ENCODE measurements at places on chromosomes 12 and 14.

- no peak for DNase-seq
Measured at GRCh38 chr12:103697971-103698751, 111.1 kb downstream of the STAB2 start.

DNA sequence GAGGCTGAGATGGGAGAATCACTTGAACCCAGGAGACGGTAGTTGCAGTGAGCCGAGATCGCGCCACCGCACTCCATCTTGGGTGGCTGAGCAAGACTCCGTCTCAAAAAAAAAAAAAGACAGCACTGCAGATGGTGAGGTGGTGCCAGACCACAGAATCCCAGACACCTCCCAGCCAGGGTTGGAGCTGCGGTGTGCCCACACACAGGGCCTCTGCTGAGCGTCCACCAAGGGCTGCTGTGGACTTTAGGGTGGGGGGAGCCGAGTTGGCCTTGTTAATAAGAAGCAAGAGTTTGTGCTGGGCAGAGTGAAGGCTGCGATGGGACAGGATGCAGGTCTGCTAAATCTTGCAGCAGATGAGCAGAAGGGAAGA lies 14.2 kb downstream of the KMT5A start:
- DNase-seq = no peak

DNA sequence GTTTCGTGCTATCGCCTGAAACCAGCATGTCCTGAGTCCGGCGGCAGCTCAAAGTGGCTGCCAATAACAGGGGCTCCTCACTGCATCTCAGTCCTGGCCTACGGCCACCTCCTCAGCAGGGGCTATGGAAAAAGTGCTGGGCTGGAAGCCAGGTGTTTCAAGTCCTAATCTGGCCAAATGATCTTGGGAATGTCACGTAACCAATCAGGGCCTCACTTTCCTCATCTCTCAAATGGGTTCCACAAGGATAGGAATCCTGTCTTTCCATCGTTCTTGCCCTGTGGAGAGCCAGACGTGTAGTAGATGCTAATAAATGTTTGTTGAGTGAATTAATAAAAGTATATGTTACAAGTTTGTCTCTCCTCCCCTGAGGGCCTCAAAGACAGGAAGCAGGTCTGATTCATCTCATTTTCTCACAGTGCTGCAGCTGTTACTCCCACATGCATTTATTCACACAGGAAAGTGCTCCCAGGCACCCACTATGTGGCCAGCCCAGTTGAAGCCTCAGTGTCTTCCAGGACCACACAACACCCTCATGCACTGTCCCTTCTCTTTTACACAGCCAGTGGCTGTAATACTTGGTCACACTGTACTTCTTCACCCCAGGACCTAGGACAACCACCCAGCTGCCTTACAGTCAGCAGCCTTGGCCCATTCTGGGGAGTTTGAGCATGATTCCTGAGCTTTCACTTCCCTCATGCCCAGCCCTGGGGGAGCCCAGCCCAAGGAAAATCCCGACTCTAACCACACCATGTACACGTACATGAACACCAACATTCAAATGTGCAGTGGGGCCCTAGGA lies 5.0 kb downstream of the CMKLR1 start:
- DNase-seq = no peak

DNA sequence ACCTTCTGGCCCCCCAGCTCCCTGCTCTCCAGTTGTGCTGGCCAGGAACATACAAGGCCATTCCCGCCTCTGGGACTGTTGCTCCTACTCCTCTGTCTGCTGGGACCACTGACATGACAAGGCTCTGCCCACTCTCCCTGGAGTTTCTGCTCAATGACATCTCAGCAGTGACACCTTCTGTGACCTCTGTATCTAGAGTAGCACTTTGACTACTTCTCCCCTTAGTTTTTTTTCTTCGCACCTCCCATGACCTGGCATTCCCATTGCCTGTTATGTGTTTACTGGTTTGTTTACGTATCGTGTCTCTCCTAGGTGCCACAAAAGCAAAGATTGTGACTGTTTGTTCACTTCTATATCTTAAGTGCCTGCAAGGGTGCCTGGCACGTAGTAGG lies 40.1 kb upstream of the TMEM263 start:
- no peak for DNase-seq

DNA sequence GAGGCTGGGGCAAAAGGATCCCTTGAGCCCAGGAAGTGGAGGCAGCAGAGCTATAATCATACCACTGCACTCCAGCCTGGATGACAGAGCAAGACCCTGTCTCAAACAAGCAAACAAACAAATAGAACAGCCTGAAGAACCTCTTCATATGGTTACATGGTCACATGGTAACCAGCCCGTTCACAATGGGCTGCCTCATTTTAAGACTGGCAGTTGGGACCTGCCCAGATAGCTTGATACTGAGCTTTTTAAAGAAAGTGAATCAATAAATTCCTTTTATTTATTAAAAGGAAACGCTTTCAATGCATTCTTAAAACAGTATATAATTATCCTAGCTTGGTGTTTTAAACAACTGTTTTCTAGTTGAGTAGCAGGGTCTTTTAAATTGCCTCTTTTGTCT lies 10.5 kb downstream of the MLXIP start:
- no peak for DNase-seq

GRCh38 chr12:6264402-6265037 lies 46.0 kb upstream of the PLEKHG6 start:
- no peak for DNase-seq

DNA sequence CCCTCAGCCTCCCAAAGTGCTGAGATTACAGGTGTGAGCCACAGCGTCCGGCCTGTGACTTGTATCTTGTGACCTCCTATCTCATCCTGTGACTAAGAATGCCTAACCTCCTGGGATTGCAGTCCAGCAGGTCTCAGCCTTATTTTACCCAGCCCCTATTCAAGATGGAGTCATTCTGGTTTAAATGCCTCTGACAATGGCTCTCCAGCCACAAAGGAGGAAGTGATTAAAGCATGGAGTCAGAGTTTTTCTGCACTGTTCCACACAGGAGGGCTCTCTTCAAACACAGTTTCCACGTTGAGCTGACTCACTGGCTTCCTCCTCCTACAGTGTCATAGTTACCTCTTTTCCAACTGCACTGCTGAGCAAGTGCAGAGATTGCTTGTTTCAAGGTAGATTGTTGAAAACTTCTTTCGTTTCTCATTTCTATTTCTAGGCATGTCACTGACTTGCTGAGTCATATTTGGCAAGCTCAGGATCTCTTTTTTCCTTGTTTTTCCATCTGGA lies 383.8 kb downstream of the PCNX1 start:
- peak; percentile 62 for DNase-seq

DNA sequence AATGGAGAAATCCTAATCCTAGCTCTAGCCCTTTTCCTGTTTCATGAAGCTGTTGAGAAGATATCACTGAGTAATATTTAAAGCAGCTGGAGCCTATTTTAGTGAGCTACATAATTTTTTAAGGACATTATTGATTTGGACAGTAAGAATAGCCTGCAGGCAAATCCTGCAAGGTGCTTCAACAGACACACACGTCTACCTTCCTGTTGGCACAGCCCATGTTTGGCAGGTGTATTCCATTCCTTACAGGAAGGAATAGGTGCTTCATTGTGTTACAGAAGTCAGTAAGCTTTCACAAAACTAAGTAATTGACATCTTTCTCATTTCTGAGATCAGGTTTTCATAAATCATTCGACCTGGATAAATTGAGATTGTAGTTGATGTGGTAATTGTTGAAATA lies 50.6 kb downstream of the FOXA1 start:
- no peak for DNase-seq

- DNase-seq = no peak
Measured at GRCh38 chr12:6276956-6277620, 33.4 kb upstream of the PLEKHG6 start.

GRCh38 chr12:113875691-113876090 lies 90.4 kb downstream of the RBM19 start:
- no peak for DNase-seq

DNA sequence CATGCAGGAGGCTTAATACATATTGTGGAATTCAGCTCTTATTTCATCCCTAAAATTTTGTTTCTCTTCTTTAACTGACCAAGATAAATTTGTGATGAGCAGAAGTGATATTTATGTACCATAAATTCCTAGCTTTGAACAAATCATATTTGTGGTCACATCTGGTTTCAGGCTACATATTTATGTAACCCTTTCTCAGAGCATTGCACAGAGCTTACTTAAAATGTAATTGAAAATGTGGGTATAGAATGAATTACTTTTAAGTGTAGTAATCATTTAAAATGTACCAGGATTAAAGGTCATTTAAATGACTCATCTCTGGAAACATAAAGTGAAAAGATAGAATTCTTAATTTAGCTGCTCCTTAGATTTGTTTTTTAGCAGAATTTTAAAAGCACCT lies 129.9 kb upstream of the FRMD6 start:
- DNase-seq = no peak

DNA sequence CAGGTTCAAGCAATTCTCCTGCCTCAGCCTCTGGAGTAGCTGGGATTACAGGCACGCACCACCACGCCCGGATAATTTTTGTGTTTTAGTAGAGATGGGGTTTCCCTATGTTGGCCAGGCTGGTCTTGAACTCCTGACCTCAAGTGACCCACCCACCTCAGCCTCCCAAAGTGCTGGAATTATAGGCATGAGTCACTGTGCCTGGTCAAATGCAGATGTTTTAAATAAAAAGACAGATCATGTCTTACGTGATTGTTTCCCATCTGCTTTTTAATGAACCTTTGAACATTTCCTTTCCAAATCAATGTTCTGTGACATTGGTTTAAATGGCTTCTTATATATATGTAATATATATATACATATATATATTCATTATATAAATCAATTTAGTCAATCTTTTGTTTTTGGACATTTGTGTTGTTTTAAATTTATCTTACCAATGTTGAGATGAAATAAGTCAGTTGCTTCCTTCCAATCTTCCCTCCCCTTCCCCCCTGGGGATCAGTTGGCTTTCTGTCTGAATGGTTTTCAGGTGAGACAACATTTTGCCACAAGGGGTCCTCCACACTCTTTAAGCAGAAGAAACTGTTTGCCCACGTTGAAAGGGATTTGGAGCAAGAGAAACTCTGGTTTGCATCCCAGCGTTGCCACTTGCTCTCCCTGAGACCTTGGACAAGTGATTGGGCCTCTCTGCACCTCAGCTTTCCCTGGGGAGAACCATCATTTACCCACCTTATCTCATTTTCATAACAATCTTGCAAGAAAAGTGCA lies 47.6 kb upstream of the RBM19 start:
- no peak for DNase-seq

GRCh38 chr12:102769323-102769916 lies 147.6 kb downstream of the PAH start:
- no peak for DNase-seq

DNA sequence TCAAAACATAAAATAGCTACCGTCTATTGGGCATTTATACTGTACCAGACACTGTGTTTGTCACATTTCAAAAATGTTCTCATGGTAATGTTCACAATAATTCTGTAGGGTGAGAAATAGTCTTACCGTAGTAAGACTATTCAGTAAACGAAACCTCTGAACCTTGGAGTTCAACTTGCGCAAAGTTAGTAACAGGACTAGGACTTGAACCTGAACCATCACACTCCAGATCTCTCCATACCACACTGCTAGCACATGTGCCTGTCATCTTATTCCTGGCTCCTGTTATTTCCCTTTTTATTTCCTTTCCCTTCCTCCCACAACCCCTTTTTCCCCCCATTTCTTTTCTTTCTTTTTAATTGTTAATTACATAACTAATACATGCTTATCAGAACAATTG lies 65.4 kb downstream of the PLEKHA5 start:
- no peak for DNase-seq

GRCh38 chr12:100163416-100164152 lies 20.9 kb upstream of the BLTP3B start:
- DNase-seq = peak; percentile 67

GRCh38 chr12:24285448-24285847 lies 336.0 kb upstream of the SOX5 start:
- DNase-seq = no peak

DNA sequence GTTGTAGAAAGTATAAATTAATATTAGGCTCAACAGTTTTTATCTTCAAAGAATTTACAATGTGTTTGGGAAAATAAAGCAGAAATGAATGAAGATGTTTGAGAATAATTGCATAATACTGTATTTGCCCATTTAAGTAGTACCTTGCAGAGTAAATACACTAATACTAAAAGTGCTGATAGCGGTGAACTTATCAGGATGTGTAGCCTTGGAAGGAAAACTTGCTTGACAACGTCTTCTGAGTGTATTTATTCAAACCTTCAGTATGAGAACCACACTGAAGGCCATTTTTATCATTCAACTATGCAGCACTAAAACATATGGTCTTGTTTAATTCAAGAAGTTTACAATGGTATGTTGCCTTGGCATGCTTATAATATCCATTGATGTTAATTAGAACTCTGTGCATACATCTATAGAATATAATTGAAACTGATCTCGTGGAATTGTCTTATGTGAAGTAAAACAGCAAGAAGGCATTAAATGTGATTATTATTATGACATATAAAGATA lies 41.3 kb downstream of the MSRB3 start:
- no peak for DNase-seq

GRCh38 chr12:56916296-56916995 lies 17.8 kb downstream of the SDR9C7 start:
- no peak for DNase-seq

- no peak for DNase-seq
Measured at GRCh38 chr14:84976805-84977204, 553.1 kb upstream of the FLRT2 start.

- DNase-seq = no peak
Measured at GRCh38 chr12:49456131-49456679, 82.6 kb upstream of the KCNH3 start.

GRCh38 chr12:3035815-3036702 lies 41.1 kb upstream of the TSPAN9 start:
- DNase-seq = no peak

- DNase-seq = no peak
Measured at GRCh38 chr12:2974560-2974971, 15.4 kb downstream of the TEAD4 start.

DNA sequence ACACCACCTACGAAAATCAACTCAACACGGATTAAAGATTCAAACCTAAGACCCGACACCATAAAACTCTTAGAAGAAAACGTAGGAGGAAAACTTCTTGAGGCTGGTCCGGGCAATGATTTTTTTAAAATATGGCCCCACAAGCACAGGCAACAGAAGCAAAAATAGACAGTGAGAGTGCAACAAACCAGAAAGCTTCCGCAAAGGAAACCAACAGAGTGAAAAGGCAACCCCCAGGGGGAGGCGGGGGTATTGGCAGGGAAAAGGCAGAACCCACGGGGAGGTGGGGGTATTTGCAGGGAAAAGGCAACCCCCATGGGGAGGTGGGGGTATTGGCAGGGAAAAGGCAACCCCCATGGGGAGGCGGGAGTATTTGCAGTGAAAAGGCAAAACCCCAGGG lies 20.5 kb upstream of the FBRSL1 start:
- DNase-seq = no peak
